Mucosa of gallbladder (tissue), 1 donor: ENCODE measurements at places on chromosomes 2 and 18. TPM values are rescaled to one million over a fixed set of nuclear protein-coding genes. Genes with fewer than 3 reads are reported as not detected.

DNA sequence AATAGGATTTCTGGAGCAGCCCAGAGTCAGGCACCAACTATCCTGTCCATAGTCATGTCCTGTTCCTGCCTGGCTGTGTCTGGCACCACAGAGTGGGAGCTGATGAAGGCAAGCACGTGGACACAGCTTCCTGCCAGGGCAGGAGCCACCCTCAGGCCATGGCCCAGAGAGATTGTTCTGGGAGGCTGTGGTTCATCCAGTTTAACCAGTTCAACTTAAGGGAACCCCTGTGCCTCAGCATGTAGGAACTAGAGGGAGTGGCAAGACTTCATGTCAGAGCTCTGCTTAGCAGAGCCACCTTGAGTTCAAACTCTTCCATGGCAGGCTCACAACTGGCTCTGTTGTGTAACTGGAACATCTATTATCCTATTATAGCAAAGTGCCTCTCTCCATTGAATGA, 73.2 kb upstream of the NCKAP5 start:
- DNase-seq: peak; percentile 74

The TRAF3IP1 gene
- 25.6 TPM for total RNA-seq

The HOXD13 gene
- total RNA-seq: not detected

- peak; percentile 72 for DNase-seq
These were observed 39.2 kb downstream of the ABCG8 start for GRCh38 chr2:43877782-43878464.

DNA sequence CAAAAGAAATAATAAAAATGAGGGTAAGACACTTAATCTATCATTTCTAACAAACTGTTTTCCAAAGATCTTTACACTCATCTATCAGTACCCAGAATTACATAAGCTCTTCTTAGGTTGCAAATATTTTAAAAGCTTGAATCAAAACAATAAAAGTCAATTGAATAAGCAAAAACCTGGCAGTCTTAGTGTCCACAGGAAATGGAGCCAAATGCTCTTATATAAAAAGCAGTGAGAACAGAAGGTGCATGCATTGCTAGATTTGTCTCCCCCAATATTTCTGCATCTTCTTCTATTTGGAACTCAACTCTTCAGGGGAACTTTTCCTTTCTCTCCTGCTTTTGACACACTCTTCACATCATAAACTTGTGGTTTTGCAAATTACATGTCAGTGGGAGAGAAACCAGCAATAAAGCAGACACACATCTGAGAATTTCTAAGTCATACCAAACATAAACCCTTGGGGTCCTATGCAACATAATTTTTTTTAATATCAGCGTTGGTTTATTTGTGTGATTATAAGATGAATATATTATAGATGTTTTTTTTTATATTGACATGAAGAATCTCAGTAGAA, 343.9 kb upstream of the ACVR2A start:
- DNase-seq: no peak

DNA sequence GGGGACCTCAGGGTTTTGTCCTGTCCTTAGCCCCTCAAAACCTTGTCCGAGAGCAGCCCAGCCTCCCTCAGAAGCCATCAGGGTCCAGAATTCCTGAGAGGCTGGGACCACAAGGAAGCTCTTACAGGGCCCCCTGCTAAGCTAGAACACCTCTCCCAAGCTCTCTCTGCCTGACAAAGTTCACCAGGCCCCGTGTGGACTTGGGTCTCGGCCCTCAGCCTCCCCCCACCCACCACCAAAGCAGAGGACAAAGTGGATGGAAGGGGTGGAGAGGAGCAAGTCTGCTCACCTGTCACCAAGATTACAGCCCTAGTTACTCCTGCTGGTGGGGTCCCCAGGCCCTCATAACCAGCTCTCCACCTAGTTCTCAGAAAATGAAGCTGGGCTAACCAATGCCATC, 16.8 kb downstream of the RAB11FIP5 start:
- no peak for DNase-seq

GRCh38 chr18:10378688-10379420, 75.6 kb upstream of the APCDD1 start:
- DNase-seq: no peak

- peak; percentile 40 for DNase-seq
These were observed 12.2 kb downstream of the ARPC2 start for GRCh38 chr2:218229239-218229638.
